ENCODE measurements at places on chromosomes 5 and 9.

DNA sequence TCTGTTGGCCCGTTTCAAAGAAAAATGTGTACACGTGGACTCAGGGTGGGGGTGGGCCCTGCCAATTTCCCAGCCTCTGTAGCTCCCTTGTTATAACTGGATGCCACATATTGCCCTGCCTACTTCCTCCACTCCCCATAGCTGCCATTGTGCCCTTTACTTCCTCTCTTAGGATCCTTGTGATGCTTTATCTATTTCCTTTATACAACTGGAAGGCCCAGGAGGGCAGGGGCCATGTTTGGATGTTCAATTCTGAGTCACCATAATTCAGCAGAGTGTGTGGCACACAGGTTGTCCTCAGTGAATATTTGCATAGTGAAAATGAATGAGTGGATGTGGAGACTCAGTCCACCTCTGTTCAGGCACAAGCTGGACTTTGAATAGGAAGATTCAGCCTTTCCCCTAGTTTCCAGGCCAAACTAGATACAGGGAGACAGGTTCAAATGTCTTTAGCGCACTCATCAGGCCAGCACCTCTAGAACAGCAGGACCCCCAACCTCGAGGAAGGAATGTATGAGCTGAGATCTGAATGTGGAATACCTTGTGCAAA is 10.6 kb upstream of the FEM1C start:
- DNase-seq = no peak

GRCh38 chr5:67577424-67577823 is 380.8 kb upstream of the CD180 start:
- no peak for DNase-seq

DNA sequence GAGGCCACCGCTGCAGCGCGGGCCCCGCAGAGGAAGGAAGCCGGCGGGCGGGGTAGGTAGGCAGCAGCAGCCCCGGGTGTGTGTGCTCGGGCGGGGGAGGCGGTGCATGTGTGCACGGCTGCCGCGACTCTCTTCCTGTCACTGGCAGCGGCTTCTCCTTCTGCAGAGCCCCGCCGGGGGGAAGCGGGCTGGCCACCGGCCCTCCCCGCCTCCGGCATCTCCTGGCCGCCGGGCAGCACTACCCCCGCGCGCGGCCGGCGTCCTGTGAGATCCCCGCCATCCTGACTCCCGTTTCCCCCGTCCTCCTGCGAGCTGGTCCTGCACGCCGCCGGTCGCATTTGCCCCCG is 315 bp downstream of the PIK3R1 start:
- DNase-seq = peak; percentile 63

DNA sequence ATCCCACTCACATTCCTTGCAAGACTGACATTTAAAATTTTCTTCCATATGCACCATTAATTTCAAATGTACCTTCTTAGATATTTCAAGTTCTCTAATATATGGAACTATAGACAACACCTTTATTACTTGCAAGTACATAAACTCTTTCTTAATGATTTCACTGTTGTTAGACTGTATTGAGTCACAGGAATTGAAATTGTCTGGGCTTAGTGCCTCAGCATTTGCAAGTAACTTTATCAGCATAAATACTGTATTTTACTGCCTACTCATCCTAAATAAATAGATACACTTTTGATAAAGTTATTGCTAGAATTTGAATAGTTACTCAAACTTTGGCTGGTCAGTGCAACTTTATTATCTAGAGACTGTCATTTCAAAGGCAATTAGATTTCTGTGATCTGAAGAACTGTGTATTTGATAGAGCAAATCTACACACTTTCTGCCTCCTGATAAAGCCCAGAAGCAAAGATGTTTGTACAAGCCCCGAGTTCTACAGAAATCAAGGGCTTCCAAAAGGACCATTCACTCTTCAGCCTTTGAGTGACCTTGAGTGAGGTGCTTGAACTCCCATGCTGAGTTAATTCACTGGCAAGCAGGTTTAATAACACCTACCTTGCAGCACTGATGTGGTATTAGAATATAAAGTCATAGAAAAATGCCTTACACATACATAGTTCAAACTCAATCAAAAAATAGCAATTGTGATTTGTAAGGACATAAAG is 91.6 kb downstream of the COX7C start:
- DNase-seq = no peak

- no peak for DNase-seq
Measured at GRCh38 chr9:132381966-132382541, 24.6 kb downstream of the TTF1 start.

DNA sequence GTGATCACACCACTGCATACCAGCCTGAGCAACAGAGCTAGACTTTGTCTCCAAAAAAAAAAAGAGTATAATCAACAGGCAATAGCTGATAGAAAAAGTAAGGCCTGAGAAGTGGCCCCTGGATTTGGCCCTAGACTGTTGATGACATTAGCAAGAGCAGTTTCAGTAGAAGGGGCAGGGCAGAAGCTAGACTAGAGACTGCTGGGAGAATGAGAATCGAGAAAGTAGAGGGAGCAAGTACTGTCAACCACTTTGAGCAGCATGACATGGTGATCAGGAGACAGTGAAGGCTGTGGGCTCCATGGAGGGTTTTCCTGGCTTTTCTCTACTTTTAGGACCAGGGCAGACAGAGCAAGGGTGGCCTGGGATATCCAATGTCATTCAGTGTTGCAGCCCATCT is 34.9 kb upstream of the B4GALT1 start:
- DNase-seq = no peak

GRCh38 chr5:72021651-72022357 is 85.5 kb upstream of the MAP1B start:
- DNase-seq = no peak

DNA sequence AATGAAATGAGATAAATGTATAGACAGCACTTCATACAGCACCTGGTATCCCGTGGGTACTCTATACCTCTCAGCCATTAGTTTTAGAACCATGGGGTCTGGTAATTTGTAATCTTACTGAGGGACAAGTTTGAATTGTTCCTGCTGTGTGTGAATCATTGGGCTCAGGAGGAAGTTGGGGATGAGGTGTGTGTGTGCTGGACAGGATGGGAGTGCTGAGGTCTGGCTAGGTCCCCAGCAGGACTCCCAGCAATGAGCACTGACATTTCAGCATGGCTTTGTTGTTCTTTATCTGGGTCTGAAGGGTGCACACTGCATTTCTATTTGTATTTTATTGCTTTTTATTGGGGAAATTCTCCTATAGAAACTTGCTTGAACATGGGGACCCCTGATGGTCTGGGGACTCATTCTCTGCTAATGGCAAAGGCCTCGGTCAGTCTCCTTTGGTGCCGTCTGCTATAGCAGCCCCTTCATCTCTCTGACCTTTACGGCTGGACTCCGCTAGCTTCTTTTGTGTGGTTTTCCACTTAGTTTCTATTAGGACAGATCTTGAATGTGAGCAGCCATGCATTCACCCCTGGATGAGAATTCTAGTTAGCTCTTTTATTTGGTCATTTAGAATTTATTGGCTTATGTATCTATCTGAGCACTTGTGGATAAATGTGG is 98.1 kb downstream of the SREK1 start:
- no peak for DNase-seq

DNA sequence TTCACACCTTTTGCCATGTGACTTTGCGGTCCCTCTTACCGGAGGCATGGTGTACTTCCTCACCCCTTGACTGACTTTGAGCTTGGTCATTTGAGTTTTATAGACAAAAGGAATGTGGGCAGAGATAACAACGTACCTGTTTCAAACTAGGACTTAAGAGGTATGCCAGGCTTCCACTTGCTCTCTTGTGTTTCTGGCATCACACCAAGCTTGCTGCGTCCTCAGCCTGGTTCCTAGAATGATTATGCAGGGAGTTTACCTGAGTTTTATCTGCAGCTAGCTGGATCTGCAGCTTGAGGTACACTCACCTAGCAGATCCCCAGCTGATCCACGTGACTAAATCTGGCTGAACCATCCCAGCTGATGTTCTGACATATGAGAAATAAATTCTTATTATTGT is 66.2 kb downstream of the PLK2 start:
- DNase-seq = no peak

GRCh38 chr9:95107001-95107749 is 210.3 kb downstream of the FANCC start:
- no peak for DNase-seq

GRCh38 chr9:118640836-118641560 is 728.2 kb downstream of the BRINP1 start:
- no peak for DNase-seq

DNA sequence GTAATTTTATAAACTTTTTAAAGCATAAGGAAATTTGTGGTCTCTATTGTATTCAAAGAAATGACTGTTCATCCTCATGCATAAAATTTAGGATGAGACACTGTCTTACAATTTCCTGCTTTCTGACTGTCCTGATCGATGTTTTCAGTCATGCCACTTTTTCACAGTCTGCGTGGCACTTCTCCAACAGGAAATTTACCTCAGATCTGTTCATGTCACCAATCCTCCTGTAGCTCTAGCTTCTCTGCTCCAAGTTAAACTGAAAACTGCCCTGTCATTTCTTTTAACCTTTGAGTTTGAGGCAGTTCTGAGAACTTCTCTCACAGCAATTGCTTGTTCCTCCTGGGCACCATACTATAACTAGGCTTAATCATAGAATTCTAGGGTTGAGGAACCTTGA is 455.1 kb downstream of the EFNA5 start:
- no peak for DNase-seq

DNA sequence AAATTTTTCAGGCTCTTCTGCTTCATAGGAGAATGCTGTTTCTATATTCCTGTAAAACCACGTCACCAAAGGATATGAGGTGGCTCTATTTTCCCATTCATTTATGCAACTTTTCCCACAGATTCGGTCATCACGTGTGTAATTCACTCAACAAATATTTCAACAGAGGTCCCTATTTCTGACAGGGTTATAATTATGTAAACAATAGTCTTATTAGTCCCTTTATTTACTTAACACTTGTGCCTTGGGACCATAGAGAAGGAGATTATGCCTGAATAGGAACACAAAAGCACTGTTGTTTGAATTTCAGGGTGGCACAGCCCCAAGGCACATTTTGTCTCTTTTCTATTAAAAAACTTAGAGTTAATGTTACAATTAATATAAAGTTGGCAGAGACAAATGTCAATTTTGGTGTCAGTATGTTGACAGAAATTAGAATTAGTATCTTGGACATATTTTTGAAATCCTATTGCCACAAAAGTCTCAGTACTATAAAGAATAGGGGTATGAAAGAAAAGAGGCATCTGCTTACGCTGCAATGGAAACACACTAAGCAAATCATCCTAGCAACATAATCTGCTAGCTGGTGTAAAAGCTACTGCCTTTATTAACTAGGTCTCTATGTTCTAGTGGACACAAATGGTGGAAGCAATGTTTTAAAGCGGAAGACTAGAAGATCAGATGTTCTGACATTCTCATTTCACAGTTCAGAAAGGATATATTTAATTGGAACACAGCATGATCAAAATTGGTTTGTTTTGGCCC is 229.1 kb upstream of the TBCA start:
- no peak for DNase-seq

DNA sequence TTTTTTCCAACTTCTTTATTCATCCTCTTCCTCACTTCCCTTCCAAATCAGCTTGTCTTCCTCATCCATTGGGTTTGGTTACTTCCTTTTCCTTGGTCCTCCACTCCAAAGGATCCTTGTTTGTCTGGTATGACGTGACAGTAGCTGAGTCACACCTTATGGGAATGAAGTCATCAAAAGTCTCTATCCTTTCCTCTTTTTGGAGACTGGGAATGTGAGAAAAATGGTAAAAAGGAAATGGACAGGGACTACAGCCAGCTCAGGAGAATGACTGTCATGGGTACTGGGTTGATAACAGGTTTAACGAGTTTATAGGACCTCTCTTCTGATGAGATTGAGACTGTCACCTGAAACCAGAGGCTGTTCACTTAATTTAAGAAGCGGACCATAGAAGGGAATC is 76.2 kb upstream of the MYO10 start:
- DNase-seq = no peak

DNA sequence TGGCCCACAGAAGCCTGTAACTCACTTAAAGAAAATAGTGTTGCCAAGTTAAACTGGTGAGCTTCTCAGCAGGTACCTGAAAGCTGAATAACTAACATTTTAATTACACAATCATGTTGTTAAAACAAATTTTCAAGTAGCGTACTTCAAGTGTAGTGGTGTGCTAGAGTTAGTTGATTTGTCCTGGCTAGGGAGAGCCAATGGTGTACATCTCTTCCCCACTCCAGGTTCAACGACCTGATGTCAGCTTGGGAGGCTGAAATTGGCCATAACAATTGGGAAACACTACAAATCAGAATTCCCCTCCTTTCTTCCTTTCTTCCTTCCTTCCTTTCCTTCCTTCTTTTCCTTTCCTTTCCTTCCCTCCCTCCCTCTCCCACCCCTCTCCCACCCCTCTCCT is 295.3 kb upstream of the SLC24A2 start:
- DNase-seq = no peak

GRCh38 chr9:68690088-68690487 is 15.0 kb upstream of the PIP5K1B start:
- DNase-seq = no peak

GRCh38 chr5:88140396-88140855 is 128.2 kb downstream of the TMEM161B start:
- no peak for DNase-seq

- DNase-seq = no peak
Measured at GRCh38 chr5:44390351-44390750, 1.1 kb upstream of the FGF10 start.

GRCh38 chr9:7823651-7824050 is 24.1 kb upstream of the DMAC1 start:
- DNase-seq = no peak

DNA sequence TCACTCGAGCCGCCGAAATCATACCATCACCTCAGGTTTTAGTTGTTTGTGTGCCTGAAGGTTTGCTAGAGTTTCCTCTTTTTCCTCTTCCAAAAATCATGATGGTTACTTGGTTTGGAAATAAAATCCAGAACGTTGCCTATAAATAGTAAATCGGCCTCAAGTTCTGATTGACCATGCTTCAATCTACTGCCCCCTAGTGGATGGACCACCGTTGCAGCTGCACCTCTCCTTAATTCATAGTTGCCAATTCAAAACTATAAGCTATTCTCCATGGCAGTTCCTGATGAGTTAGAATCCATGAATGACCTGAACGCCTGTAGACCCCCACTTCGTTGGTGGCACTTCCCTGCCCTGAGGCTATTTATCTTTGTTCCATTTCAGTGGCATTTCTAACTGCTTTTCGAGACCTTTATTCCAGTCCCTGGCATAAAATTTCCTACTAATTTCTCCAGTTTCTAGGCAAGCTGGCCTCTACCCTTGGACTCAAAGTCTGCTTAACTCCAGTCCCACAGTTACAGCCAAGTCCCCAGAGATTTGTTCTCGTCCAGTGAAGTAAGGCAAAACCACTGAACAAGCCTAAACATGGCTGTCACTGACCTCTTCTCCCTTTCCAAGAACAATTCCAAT is 422.6 kb downstream of the EFNA5 start:
- DNase-seq = no peak

- no peak for DNase-seq
Measured at GRCh38 chr9:2241461-2241835, 226.3 kb downstream of the SMARCA2 start.

- DNase-seq = no peak
Measured at GRCh38 chr5:62506659-62507460, 71.8 kb upstream of the LRRC70 start.

DNA sequence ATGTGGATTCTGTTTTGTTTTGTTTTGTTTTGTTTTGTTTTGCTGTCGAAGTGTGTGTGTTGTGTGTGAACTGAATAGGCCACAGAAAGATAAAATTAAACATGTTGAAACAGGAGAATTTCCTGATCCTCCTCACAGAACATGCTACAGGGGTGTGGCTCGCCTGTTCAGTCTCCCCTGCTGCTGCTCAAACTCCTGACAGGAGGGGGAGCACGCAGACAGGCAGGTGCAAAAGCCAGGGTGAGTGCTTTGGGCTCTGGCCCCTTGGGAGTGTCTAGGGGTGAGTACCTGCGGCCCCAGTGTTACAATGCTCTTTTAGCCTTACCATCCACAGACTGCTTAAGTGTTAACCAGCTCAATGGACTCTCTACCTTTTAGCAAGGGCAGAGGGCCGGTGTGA is 473.5 kb downstream of the MAT2B start:
- DNase-seq = no peak

Data from esophagus squamous epithelium (tissue), 5 donors.